ENCODE measurements at places on chromosomes 16 and 17.

GRCh38 chr16:3881499-3881990, 1.0 kb upstream of the CREBBP start:
- no peak for DNase-seq

GRCh38 chr17:3890878-3891219, 2.0 kb downstream of the CAMKK1 start:
- no peak for DNase-seq

DNA sequence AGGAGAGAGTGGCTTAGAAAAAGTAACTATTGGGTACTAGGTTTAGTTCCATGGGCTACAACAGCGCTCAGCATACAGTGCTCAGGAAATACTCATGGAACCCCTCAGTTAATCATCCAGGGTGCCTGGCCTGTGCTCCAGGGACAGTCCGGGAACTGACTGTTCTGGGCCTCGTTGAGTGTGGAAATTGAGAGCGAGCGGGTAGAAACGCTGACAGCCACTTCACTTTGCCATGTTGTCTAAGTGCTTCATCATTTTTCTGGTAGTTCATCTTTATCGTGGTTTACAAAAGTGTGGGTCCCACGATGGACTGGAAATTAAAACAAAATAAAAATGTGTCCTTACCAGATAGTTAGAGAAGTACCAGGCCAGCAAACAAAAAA, 31.6 kb upstream of the DNAH17 start:
- DNase-seq, result no peak

DNA sequence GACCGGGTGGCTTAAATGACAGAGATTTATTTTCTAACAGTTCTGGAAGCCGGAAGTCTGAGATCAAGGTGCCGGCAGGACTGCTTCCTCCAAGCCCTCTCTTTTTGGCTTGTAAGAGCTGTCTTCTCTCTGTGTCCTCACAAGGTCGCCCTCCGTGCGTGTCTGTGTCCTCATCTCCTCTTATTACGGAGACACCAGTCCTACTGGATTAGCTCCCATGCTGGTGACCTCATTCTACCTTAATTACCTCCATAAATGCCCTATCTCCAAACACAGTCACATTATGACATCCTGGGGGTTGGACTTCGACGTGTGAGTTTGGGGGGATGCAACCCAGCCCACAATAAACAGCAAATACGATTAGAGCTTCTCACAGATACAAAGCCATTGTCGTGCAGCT, 161.5 kb downstream of the FOXL1 start:
- DNase-seq, result no peak

DNA sequence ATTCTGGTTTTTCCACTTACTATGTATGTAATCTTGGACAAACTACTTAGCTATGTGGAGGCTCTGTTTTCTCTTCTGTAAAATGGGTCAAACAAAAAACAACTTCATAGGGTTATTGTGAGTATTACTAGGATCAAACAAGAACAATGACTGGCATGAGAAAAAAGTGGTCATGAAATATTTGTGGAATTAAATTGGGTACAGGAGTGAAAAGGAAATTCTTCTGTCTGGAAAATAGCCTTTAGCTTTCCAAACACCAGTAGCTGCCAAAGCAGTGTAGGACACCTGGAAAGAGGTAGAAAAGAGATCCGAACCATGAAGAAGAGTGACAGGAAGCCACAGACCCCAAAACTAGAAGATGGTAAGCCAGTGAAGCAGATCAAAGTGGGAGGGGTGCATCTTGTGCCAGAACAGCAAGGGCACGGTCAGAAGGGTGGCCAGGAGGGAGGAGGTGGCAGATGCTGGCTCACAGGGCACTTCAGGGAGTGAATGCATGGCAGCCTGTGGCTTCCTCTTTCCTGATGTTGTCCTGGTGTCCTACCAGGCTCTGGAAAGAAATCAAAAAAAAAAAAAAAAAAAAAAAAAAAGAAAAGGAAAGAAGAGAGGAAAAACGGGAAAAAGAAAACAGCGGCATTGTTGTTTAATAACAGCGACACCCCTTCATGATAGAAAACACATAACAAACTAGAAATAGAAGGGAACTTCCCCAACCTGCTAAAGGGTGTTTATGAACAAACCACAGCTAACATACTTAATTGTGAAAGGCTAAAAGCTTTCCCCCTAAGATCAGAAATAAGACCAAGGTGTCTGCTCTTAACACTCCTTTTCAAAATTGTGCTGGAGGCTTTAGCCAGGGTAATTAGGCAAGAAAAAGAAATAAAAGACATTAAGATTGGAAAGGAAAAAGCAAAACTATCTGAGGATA, 67.9 kb downstream of the PCTP start:
- DNase-seq, result no peak

All from SW 1271 (cell line).